Activated effector memory CD4-positive, alpha-beta T cell treated with anti-CD3 and anti-CD28 coated beads, Interleukin-2, amount 50 U/mL, for 16 hours (primary cell): ENCODE measurements at places on chromosomes 5 and 9.
A peak's percentile ranks its signal among the peaks of the same experiment; 100 is the strongest.

DNA sequence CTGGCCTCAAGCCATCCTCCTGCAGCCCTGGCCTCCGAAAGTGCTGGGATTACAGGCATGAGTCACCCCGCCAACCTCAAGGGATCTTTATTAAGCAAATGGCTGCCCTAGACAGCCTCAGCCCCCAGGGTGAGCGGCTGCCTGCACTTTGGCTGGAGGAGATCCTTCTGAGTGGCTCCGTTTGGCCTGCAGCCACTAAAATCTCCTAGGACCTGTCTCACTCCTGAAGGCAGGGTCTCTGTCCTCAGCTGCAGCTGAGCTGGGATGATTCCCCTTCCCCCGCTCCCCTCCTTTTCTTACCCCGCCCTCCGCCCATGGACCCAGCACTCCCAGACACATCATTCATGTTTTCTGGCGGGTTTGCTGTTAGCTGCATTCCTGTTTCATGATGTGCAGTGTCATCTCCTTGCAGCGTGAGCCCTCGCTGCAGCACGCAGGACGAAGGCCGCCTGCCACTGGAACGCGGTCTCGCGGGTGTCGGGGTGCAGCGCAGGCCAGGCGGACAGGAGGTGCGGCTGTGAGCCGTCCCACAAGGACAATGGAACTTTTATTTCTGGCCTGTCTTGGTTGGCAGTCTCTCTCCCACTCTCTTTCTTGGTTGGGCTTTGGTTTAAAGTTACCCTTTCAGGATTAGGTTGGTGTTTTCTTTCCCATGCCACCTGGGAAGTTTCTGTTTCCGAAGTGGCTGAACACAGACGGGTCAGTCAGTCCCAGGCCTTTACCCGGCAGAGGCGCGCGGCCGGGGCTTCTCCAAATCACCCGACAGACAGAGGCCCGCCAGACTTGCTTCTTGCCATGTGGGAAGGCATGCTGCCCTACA, 137.1 kb downstream of the FOXD1 start:
- no peak for DNase-seq

GRCh38 chr5:106459541-106459940, 1211.2 kb downstream of the EFNA5 start:
- DNase-seq: no peak

DNA sequence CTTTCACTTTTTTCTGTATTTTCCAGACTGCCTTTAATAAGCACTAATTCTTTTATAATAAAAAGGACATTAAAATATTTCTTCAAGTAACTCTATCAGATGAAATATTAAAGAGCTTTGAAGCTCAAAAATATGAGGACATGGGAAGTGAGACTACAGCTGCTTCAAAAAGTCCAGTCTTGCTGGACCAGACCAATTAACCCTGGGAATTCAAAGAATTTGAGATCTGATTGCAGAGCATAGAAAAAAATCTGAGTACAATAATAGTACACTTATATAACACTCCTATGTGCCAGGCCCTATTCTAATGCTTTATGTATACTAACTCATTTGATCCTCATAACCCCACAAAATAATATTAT, 9.8 kb downstream of the TMEM245 start:
- DNase-seq: no peak

GRCh38 chr5:116673453-116673852, 98.8 kb upstream of the SEMA6A start:
- DNase-seq: no peak

DNA sequence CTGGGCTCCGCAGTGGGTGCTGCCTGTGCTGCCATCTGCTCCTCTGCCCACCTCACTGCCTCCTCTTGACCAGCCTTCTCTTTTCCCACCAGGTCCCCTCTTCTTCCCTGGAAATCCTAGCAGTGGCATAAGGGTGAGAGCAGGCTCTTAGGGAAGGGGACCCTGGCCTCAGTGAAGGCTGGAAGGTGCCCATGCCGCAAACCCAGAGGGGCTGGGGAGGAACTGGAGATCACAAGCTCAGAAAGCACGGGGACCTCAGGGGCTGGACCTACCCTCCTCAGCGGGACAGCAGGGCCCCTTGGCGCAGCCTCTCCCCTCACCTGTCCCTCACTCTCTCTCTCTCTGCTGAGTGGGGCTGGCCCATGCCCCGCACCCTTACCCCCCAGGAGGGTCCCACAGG, 144.4 kb upstream of the IRX2 start:
- no peak for DNase-seq

DNA sequence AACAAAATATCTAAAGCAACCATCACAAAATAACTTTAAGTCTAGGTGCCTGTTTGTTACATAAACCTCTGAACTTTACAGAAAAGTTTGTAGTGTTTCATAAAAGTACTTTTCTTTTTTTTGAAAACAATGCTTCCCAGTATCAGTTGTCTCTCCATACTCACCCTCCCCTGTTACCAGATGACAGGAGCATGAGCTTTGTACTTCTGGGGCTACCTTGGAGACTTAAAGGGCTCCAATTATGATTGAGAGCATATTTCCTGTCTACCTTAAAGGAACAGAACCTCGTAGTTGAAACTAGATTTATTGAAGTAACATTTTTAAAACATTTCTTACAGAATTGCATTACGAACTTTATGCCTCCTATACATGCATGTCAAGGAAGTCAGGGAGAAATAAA, 55.4 kb upstream of the PPP1R2B start:
- no peak for DNase-seq

GRCh38 chr5:33035851-33036527, 324.9 kb downstream of the NPR3 start:
- DNase-seq: no peak

DNA sequence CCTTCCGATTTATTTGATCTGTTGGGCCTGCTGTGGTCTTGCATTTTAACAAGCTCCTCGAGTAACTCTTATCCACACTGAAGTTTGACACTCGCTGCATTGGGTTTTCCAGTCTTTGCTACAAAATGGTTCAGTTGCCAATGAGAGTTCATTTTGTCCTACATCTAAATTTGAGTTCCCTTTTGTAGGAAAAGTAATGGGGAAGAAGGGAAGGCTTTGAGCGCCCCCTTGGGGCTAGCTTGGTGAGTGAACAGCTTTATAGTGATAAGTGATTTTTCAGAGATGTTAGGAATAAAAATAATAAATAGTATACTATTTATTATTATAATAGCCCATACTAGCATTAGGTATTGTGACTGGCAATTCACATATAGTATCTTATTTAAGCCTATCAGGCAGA, 89.9 kb upstream of the GNAQ start:
- DNase-seq: peak; percentile 79

DNA sequence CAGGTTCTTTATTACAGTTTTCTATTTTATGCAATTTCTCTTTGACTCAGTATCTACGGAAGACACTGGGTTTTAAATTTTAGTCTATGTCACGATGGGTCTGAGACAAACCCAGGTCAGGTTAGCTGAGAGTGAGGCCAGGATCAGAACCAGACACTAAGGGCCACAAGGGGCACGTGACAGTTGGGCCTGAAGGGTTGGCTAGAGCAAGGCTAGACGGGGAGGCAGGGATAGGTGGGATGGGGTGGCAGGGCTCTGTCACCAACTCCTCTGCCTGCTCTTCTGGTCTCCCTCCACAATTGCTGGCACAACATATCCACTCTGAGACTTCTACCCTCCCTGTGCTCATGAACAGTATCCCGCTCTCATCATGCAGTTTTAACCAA, 76.4 kb downstream of the MED27 start:
- DNase-seq: no peak

DNA sequence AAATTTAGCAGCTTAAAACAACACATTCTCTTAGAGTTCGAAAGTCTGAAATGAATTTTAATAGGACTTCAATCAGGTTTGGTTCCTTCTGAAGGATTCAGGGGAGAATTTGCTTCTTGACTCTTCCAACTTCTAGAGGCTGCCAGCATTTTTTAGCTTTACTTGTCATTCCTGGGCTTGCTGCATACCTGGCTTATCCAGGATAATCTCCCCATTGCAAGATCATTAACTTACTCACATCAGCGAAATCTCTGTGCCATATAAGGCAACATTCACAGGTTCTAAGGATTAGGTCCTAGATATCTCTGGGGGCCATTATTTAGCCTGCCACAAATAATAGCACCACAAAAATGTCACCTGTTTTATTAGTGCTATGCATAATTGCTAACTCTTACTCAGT, 46.2 kb upstream of the PCSK5 start:
- no peak for DNase-seq

DNA sequence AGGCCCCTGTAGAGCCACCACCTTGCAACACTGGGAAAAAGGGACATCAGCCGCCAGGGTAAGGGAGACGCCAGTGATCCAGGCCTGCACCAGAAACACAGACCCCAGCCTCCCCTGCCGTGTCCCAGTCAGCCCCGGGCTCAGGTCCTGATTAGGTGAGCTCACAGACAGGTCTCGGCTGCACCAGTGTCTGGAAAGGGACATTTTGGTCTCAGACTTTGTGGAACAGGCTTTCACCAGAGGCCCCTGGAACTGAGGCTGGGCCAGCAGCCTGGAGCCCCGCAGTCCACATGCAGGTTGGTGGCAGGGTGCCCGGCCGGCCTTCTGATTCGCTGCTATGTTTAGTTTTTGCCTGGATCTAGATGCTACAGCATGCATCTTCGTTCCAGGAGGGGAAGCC, 369.0 kb upstream of the IRX4 start:
- no peak for DNase-seq

DNA sequence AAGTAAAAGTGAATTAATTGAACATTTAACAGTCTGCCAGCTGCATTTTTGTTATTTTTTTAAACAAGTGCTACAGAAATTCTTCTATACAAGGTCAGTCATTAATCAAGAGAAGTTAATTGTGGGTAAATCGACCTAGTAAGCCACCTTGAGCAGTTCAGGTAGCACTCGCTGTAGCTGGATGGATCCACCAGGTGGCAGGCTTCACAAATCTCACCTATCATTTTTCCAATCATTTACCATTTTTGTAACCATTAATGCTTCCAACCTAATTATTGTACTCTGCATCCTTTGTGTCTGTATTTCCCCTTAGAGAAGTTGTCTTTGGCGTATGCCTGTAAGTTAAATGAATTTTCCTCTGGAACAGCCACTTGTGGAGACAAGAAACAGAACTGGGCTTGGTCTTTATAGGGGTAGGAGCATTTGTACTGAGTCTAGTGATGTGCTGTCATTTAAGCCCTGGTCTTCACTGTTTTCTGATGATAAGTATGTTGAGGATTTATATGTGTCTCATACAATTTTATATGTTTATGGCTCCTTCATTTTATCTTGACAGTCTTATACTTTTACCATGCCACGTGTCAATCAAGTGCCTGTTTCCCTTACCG, 39.5 kb downstream of the CD180 start:
- DNase-seq: peak; percentile 82

DNA sequence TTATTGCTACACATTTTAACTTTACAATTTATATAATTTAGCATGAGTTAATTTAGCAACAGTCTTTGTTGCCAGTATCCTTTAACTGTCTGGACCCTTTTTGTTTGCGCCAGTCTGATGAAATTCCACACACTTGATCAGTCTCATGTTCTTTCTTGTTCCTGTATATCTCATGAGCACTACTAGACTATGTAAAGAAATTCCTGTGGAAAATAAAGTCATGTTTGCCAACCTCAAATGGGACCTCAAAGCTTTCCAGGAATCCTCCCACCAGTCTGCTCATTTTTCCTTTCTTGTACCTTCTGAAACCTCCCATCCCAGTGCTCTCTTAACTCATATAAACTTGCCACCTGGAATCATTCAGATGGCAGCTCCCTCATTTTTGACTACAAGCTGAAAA, 8.0 kb downstream of the DMXL1 start:
- DNase-seq: no peak

DNA sequence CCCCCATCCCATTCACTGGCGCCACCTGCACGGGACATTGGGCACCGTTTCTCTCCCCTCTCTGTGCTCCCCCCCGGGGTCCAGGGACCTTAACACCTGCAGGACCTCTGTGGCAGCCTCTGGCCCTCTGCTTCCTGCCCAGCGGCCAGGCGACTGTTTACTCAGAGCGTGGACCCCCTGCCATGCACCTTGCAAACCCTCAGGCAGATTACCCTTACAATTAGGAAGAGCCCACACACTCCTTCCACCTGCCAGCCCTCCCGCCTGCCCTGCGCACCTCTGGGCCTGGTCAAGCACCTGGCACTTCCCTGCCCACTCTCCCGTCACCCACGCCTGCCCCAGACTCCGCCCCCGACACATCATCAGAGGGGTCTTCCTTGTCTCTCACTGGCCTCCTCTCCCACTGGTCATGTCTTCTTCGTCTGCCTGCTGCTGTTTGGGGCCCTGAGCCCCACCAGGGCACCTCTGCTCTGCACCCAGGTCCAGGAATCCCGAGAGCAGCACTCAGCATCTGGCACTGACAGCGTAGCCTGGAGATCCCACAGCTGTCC, 281.3 kb upstream of the IRX4 start:
- no peak for DNase-seq

GRCh38 chr9:16207161-16207560, 654.3 kb downstream of the CCDC171 start:
- DNase-seq: no peak

GRCh38 chr5:179275381-179275878, 69.8 kb downstream of the ADAMTS2 start:
- no peak for DNase-seq

GRCh38 chr5:125390326-125390725, 643.9 kb upstream of the ZNF608 start:
- no peak for DNase-seq

DNA sequence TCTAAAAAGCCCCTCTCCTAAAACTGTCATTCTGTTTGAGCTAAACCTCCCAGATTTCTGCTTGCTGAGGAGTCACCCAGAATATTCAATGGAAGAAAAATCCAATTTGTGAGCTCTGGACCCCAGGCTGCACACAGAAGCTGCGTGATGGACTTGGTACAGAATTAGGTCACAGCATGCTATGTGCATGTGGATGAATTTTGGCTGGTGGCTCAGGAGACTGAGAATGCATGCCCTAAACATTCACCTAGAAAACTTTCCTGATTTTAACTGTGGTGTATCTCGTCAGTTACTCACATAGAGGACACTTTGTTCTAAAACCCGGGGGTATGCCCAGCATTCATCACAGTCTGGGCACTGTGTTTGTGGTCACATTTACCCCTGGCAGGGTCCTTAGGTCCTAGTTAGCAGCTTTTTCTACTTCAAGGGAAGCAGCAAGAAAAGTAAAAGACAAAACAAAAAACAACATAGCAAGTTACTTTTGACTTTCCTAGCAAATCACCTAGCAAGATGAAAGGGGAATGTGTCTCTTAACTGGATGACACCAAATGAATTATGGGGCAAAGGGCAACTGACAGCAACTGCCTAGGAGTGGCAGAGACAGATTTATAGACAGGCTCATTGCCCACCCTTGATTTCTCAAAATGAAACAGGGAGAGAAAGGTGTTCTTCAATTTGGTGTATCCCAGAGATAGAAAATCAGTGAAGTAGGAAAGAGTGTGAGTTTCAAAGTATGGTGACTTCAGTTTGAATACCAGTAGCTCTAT, 8.3 kb upstream of the SHROOM1 start:
- DNase-seq: no peak

DNA sequence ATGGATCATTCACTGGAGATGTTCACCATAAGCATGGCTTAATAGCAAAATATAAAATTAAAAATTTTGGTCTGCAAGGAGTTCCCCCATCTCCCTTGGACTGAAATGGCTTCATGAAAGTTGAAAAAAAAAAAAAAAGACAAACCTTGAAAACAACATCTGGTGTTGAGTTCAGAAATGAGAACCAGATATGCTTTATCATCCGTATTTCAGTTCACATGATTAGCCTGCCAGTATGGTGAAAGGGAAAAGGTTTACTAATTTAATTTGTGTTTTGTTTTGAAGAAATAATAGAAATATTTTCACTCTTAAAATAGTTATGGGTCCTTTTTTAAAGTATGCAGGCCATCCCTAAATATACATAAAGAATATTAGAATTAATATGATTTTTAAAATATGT, 67.8 kb downstream of the TMEM167A start:
- no peak for DNase-seq
